Chondrocyte (in vitro differentiated cells): ENCODE measurements at places on chromosomes 1 and 21. TPM values are rescaled to one million over a fixed set of nuclear protein-coding genes. Genes with fewer than 3 reads are reported as not detected.

Gene WNT9A
- 2.5 to 4.2 TPM (median 2.7 TPM) in 3 replicates for total RNA-seq

Gene LCE2D
- total RNA-seq: not detected in 3 replicates

Gene ZNF670
- total RNA-seq: 2.3 to 3.6 TPM (median 2.7 TPM) in 3 replicates

Gene IL20
- total RNA-seq: not detected in 3 replicates

Gene LENEP
- total RNA-seq: 0.72 to 0.85 TPM in 2 of 3 replicates, not detected in the other

Gene LCE1E
- not detected in 3 replicates for total RNA-seq

Gene TENT5C
- total RNA-seq: 0.20 to 0.41 TPM (median 0.21 TPM) in 3 replicates

Gene LCA5L
- 0.56 to 2.4 TPM (median 0.92 TPM) in 3 replicates for total RNA-seq

Gene CNTN2
- not detected in 3 replicates for total RNA-seq

Gene WNT3A
- total RNA-seq: not detected in 3 replicates

Gene TMEM61
- total RNA-seq: not detected in 3 replicates

Gene RIPK4
- total RNA-seq: 6.1 to 11.3 TPM (median 11.1 TPM) in 3 replicates

Gene ATP1A4
- total RNA-seq: not detected in 3 replicates

GRCh38 chr1:54577612-54578011 is 29.6 kb downstream of the ACOT11 start:
- H3K4me3 ChIP-seq: no peak overlapping the region
- peak overlapping the region; percentile 81 for H3K27ac ChIP-seq
- peaks cover 2% of the 10 kb centered on the region for H3K36me3 ChIP-seq
- DNase-seq: no peak

DNA sequence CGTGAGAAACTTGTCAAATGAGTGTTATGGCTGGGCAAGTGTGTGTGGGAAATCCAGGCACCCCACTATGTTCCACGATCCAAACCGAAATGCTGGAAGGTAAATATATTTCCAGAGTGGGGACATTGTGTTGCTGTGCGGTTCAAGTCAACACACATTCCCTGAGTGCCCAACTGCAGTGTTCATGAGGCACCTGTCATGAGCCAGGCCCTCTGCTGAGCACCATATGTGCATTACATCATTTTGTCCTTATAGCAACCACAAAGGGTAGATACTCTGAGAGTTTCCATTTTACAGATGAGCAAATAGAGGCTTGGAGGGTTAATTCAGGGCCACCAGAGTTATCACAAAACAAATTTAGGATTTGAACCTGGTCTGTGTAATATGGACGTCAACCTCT is 59.9 kb upstream of the SOD1 start:
- peaks cover 2% of the 10 kb centered on the region for H3K27me3 ChIP-seq
- no peak for DNase-seq
- no peak overlapping the region for H3K27ac ChIP-seq
- H3K36me3 ChIP-seq: peaks cover 3% of the 10 kb centered on the region
- H3K4me1 ChIP-seq: no peaks in the 10 kb centered on the region
- H3K4me3 ChIP-seq: no peak overlapping the region

- no peak for DNase-seq
- H3K27ac ChIP-seq: no peak overlapping the region
- H3K4me1 ChIP-seq: peaks cover 9% of the 10 kb centered on the region
- no peaks in the 10 kb centered on the region for H3K27me3 ChIP-seq
- no peaks in the 10 kb centered on the region for H3K36me3 ChIP-seq
- no peak overlapping the region for H3K4me3 ChIP-seq
Measured at GRCh38 chr1:69710484-69711189, 142.9 kb downstream of the LRRC7 start.

- H3K4me1 ChIP-seq: peaks cover 63% of the 10 kb centered on the region
- DNase-seq: no peak
- H3K27ac ChIP-seq: no peak overlapping the region
- H3K36me3 ChIP-seq: no peaks in the 10 kb centered on the region
- H3K27me3 ChIP-seq: no peaks in the 10 kb centered on the region
Measured at GRCh38 chr1:109819906-109820305, 56.2 kb upstream of the EPS8L3 start.

GRCh38 chr1:90761781-90762589 is 44.9 kb upstream of the BARHL2 start:
- H3K27ac ChIP-seq: no peak overlapping the region
- H3K36me3 ChIP-seq: no peaks in the 10 kb centered on the region
- no peak for DNase-seq

GRCh38 chr1:116793357-116793935 is 39.2 kb downstream of the CD2 start:
- no peak overlapping the region for H3K27ac ChIP-seq
- DNase-seq: no peak
- H3K27me3 ChIP-seq: peaks cover 9% of the 10 kb centered on the region
- H3K4me1 ChIP-seq: no peaks in the 10 kb centered on the region
- no peak overlapping the region for H3K4me3 ChIP-seq
- no peaks in the 10 kb centered on the region for H3K36me3 ChIP-seq

- peaks cover 3% of the 10 kb centered on the region for H3K27me3 ChIP-seq
- peak overlapping the region; percentile 89 for H3K4me3 ChIP-seq
- peaks cover 4% of the 10 kb centered on the region for H3K36me3 ChIP-seq
- DNase-seq: no peak
- H3K27ac ChIP-seq: peak overlapping the region; percentile 66
Measured at GRCh38 chr1:46719689-46720088, 775 bp upstream of the EFCAB14 start.

- H3K36me3 ChIP-seq: peaks cover 2% of the 10 kb centered on the region
- no peak for DNase-seq
- no peaks in the 10 kb centered on the region for H3K27me3 ChIP-seq
- H3K27ac ChIP-seq: peak overlapping the region; percentile 76
Measured at GRCh38 chr1:1550591-1551432, 10.4 kb upstream of the TMEM240 start.

- H3K27me3 ChIP-seq: no peaks in the 10 kb centered on the region
- no peak overlapping the region for H3K4me3 ChIP-seq
- peaks cover 19% of the 10 kb centered on the region for H3K4me1 ChIP-seq
- H3K36me3 ChIP-seq: no peaks in the 10 kb centered on the region
- DNase-seq: no peak
Measured at GRCh38 chr1:116772648-116773045, 18.4 kb downstream of the CD2 start.

DNA sequence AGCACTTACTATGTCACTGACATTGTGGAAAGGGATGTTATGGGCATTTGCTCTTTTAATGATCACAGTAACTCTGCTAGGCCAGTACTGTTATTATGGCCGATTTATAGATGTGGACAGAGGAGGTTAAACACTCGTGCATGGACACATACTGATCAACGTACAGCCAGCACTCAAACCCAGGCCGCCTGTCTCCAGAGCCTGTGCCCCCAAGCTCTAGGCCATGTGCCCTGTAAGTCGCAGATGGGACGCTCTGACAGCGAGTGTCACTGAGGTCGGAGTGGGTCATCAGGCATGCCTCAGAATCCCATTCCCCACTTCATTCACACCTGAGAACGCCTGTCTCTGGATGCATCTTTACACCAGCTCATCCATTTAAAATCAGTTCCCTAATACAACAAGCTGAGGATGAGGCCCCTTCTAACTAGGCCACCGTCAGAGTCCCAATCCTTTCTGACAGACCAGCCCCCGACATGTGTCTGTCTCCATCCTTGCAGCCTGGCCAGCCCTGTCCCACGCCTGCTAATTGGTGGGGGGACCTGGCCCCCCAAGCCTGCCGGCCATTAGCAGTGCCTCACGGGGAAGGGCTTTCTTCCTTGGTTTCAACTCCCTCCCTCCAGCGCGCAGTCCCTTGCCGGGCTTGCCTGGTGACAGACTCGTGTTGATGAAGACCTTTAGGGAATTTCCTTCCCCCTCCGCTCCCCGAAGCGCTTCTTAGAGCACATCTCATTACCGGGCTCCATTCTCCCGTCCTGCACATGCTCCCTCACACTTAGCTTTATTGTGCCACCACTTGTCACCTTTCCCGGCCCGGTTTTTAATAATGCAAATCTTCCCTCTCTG is 436.8 kb downstream of the KIF26B start:
- no peak for DNase-seq
- H3K4me1 ChIP-seq: peaks cover 13% of the 10 kb centered on the region
- H3K36me3 ChIP-seq: peaks cover 7% of the 10 kb centered on the region
- no peak overlapping the region for H3K27ac ChIP-seq
- H3K4me3 ChIP-seq: no peak overlapping the region

GRCh38 chr1:87362063-87362833 is 33.6 kb downstream of the LMO4 start:
- no peak overlapping the region for H3K4me3 ChIP-seq
- H3K27me3 ChIP-seq: no peaks in the 10 kb centered on the region
- H3K4me1 ChIP-seq: no peaks in the 10 kb centered on the region
- no peaks in the 10 kb centered on the region for H3K36me3 ChIP-seq

GRCh38 chr21:29022166-29022565 is 2.3 kb upstream of the USP16 start:
- H3K27me3 ChIP-seq: no peaks in the 10 kb centered on the region
- H3K27ac ChIP-seq: no peak overlapping the region
- H3K4me1 ChIP-seq: peaks cover 32% of the 10 kb centered on the region
- DNase-seq: no peak
- H3K36me3 ChIP-seq: no peaks in the 10 kb centered on the region

DNA sequence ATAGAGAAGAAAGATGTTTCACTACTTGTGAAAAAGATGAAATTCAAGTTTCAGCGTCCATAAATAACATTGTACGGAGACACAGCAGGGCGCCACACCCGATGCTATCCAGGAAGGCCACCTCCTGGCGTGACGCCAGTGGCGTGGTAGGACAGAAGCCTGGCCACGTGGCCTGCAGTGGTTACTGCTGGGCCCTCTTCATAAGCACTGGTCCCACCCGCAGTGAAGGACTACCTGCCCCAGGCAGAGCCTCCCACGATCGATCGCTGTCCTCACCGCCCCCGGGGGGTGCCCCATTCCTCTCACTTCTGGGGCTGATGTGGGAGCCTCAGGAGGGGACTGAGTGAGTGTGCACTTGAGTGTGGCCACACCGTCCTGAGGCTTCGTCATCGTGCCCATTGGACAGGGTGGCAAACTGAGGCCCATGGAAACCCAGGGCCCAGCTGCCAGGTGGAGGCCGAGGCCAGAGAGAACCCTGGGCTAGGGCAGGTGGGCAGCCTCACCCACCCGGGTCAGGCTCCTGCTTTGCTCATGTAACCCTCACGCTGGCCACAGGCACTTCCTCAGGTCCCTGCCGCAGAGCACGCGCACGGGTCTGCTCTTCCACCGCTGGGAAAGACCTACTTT is 11.7 kb upstream of the HES5 start:
- H3K36me3 ChIP-seq: no peaks in the 10 kb centered on the region
- H3K4me1 ChIP-seq: peaks cover 1% of the 10 kb centered on the region
- H3K27ac ChIP-seq: no peak overlapping the region
- DNase-seq: no peak

GRCh38 chr21:25491267-25491666 is 116.0 kb downstream of the MRPL39 start:
- no peak overlapping the region for H3K27ac ChIP-seq
- no peak overlapping the region for H3K4me3 ChIP-seq
- no peaks in the 10 kb centered on the region for H3K27me3 ChIP-seq
- no peak for DNase-seq

GRCh38 chr1:45928486-45929205 is 125.2 kb downstream of the MAST2 start:
- no peaks in the 10 kb centered on the region for H3K27me3 ChIP-seq
- H3K36me3 ChIP-seq: no peaks in the 10 kb centered on the region
- no peak overlapping the region for H3K4me3 ChIP-seq
- H3K27ac ChIP-seq: peak overlapping the region; percentile 66
- DNase-seq: no peak

DNA sequence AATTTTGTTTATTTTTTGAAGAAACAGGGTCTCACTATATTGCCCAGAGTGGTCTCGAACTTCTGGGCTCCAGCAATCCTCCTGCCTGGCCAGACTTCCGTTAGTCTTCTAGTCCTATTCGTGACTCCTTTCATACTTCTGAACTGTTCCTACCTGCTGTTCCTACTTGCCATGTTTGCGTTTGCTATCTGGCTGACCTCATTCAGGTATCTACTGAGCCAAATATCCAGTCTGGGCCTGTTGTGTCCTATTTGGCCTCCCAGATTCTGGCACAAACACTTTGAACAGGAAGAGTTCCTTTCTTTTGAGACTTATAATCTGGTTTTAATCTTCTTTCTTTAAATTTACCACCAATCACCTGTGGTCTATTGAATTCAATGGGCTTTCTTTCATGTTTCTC is 6.9 kb upstream of the NR1I3 start:
- no peak overlapping the region for H3K27ac ChIP-seq
- H3K4me1 ChIP-seq: no peaks in the 10 kb centered on the region
- H3K36me3 ChIP-seq: peaks cover 1% of the 10 kb centered on the region
- no peak overlapping the region for H3K4me3 ChIP-seq
- no peak for DNase-seq

GRCh38 chr21:17334484-17334883 is 178.4 kb upstream of the CXADR start:
- H3K27me3 ChIP-seq: no peaks in the 10 kb centered on the region
- no peak for DNase-seq
- no peaks in the 10 kb centered on the region for H3K4me1 ChIP-seq
- H3K4me3 ChIP-seq: no peak overlapping the region
- H3K36me3 ChIP-seq: no peaks in the 10 kb centered on the region

GRCh38 chr1:145877923-145878486 is 7.7 kb downstream of the ANKRD35 start:
- no peaks in the 10 kb centered on the region for H3K36me3 ChIP-seq
- no peaks in the 10 kb centered on the region for H3K4me1 ChIP-seq
- no peak for DNase-seq
- H3K27me3 ChIP-seq: peaks cover 4% of the 10 kb centered on the region
- H3K27ac ChIP-seq: no peak overlapping the region

DNA sequence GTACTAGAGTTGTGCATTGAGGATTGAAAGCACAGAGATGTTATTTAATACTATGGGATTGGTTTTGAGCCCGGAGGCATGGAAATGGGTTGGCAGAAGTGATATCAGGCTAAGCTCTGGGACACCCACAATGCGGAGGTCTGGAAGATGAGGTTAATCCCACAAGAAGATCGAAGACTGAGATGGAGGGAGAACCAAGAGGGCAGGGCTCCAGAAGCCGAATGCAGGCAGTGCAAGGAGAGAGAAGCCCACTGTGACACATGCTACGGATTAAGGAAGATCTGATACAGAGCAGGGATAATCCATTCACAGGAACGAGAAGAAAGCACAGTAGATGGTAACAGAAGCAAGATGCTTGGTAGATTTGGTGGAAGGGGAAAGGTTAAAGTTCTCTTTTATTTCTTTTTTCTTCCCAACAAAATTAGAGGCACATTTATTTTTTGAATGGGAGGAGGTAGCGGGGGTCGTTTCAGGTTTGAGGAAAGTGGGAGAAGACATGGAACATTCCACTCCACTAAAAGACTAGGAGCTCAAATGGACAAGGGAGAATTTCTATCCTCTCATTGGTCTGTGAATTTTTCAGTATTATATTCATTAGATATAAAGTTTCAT is 113.2 kb downstream of the NCAM2 start:
- H3K36me3 ChIP-seq: no peaks in the 10 kb centered on the region
- peaks cover 6% of the 10 kb centered on the region for H3K4me1 ChIP-seq
- no peak overlapping the region for H3K27ac ChIP-seq
- no peaks in the 10 kb centered on the region for H3K27me3 ChIP-seq
- H3K4me3 ChIP-seq: no peak overlapping the region

DNA sequence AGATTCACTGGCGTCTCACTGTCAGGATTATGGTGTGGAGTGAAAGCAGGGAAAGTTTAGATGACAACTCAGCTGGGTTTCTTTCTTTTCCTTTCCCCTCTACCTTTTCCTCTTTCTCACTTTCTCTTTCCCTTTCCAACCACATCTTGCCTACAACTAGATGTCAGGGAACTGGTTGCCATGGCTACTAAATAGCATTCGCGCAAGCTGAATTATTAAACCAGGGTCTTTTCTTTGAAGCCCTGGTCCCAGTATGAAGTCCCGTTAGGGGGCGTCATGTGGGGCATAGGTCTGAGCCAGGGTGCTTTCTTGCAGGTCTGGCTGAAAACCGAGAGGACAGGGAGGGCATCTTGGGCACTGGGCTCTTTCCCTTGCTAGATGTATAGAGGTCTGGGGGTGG is 168.4 kb upstream of the CACNA1E start:
- peaks cover 9% of the 10 kb centered on the region for H3K4me1 ChIP-seq
- H3K36me3 ChIP-seq: peaks cover 1% of the 10 kb centered on the region
- H3K27me3 ChIP-seq: peaks cover 62% of the 10 kb centered on the region
- no peak for DNase-seq
